ENCODE measurements at places on chromosomes 6 and 20.

DNA sequence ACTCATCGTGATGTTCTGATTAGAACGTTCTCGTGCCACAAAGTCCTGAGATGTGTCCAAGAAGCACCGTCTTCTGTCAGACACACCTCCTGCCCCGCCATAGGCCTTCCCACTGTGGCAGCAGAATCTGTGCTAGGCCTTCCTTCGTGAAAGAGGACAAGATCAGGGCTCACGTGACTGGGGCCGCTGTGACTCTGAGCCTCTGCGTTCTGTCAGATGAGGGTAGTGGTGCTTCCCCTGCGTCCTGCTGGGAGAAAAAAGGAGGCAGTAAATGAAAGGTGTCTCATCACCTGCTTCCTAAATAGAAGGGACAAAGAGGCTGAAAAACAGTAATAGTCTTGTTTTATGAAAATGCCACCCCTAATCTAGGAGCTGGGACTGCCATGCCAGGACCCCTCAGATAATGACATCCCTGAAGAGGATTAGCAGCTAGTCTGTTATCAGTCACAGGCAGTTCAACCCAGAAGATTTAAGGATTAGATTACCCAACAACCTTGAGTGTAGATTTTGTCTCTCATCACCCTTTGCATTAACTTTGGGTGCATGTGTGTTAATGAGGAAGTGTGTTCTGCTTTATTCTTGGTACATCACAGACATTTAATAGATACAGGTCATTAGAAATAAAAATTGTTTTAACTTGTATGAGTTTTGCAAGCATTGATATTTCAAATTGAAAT lies 4.1 kb downstream of the DNAJC5 start:
- no peak for DNase-seq

GRCh38 chr20:57048027-57048869 lies 218.2 kb downstream of the BMP7 start:
- no peak for DNase-seq

GRCh38 chr6:170464080-170464479 lies 89.0 kb downstream of the PSMB1 start:
- no peak for DNase-seq

DNA sequence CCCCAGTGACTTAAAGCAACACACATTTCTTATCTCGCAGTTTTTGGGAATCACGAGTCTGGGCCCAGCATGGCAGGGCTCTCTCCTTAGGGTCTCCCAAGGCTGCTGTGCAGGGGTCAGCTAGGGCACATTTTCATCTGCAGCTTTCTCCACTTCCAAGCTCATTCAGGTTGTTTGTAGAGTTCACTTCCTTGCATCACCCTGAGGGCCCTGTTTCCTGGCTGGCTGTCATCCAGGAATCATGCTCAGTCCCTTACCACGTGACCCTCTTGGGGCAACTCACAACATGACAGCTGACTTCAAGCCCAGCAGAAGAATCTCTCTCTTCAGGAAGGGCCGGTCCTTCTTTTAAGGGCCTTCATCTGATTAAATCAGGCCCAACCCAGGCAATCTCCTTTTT lies 21.3 kb downstream of the SNAP25 start:
- no peak for DNase-seq

DNA sequence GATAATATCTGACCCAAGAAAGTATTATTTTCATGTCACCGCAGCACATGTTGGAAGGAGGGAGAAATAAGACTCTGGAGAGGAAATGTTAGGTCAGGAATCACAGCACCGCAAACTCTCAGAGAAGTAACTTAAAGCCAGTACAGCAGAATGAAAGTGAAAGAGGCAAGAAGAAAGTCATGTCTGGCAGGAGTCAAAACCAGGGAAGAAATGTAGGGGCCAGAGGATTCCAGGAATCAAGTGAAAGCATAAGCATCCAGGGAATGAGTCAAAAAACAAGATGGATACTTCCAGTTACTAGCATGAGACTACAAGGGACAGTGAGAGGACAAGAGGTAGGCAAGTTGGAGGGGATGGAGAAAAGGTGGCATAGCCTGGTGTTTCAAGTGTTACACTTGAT lies 80.4 kb downstream of the AK9 start:
- no peak for DNase-seq

- peak; percentile 43 for DNase-seq
These were observed 11.3 kb downstream of the NFATC2 start for GRCh38 chr20:51531141-51531710.

- DNase-seq = peak; percentile 26
These were observed 66.7 kb downstream of the RPP21 start for GRCh38 chr6:30411515-30412207.

- no peak for DNase-seq
These were observed 79.1 kb downstream of the TMEM242 start for GRCh38 chr6:157244175-157244574.

- DNase-seq = no peak
These were observed 332.5 kb downstream of the TFAP2A start for GRCh38 chr6:10082385-10082784.

DNA sequence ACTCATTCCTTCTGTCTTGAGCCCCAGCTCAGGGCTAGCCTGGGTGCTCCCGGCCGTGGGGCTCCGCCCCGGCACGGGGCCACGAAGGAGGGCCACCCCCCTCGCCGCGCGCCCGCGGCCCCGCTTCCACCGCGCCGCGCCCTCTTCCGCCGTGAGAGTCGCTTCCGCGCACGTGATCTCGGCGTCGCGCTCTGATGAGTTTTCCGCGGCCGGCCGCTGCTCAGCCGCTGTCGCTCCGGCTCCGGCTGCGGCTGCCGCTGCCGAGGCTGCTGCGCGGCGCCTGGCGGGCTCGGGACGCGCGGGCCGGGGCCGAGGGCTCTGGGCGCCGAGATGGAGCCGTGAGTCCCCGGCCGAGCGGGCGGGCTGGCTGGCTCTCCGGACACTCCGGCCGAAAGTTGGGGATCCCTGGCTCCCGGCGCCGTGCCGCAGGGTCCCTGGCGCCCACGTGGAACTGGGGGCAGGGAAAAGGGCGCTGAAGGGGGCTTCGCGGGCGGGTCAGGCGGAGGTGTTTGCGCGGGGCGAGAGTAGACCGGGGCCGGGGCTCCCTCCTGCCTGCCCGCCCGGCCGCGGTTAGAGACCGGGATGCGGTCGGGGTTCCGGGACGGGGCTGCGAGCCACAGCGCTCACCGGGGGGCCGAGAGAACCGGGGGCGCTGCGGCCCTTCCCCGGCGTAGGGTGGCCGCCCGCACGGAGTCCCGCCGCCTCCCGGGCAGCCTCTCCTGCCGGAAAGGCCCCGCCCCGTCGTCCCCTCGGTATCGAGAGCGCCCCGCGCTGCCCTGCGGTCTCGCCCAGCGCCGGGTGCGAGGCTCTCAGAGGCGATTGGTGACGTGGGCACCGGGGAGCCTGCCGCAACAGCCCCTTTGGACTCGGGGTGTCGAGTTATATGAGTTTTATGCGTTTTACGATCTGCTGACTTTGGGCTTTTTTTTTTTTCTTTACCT lies at the start of gene TMEM181:
TMEM181 (plus strand) TSS at position 197 of the 941 bp plus-strand sequence; CDS start at position 331, 134 bp downstream.
- DNase-seq = peak; percentile 59

DNA sequence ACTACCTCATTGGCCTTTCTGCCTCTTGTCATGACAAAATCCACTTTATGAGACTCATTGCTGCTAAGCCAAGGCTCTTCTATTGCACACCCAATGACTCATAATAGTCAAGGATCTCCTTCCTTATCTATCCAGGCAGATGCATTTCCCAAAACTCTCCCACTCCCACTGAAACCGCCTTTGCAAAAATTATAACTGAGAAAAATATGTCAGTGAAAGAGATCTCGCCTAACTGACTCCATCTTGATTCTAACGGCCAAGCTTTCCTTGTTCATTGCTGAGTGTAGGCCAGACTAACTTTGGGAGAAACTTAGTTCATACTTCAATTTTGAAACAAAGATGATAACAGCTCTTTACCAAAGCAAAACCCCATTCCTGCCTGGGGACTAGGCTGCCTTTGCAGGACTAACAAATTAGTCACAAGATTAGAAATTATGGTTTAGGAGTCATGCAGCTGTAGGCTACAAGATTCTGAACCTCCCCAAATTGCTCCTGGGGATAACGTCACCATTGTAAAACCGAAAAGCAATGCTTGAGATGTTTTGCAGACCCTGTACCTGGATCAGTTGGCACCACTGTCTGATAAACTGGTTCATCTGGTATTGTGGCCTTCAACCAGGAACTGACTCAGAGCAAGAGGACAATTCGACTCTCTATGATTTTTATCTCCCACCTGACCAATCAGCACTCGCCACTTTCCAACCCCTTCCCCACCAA lies 47.1 kb downstream of the HAO1 start:
- no peak for DNase-seq

DNA sequence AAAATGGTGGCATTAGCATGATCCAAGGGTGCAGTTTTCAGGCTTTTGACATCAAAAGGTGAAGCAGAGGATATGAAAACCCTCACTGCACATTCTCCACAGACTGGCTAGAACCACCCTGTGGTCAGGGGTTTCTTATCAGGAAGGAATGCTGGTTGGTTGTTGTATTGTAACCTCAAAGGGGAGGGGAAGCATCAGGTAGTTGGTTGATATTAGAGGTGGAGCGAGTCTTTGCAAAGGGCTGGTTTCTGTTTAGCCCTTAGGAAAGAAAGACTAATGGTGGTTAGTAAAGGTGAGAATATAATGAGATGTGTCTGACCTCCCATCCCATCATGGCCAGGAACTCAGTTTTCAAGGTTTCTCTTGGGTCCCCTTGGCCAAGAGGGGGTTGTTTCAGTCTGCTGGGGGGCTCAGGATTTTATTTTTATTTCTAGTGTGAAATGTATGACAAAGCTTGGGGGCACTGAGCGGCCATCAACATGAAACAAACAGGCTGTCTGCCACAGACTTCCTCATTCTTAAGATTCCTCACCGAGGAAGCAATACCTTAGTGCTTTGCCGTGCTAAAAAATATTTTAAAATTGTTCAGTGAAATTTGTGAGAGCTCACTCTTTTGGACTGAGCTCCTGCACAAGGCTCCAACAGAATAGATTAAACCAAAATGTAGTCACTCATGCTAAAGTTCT lies 47.5 kb upstream of the PROKR2 start:
- no peak for DNase-seq

DNA sequence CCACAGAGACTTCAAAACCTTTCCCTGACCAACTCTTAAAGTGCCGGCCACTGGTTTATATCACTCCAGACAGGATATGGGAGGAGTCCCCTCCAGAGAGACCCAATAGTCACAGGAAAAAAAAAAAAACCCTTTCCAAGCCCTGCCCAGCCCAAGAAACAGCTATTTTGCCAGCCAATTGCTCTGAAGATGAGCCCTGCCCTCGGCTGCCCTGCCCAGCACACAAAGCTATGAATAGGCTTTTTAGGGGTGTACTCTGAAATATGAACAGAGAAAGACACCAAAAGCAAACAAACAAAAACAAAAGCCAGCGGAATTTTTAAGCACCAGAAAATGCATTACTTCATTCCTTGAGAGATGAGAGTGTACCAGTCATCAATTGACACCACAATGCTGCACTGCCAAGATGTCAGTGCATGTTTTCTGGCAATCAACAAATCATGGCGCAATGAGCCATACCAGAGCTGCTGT lies 275.1 kb downstream of the C6orf118 start:
- DNase-seq = no peak

DNA sequence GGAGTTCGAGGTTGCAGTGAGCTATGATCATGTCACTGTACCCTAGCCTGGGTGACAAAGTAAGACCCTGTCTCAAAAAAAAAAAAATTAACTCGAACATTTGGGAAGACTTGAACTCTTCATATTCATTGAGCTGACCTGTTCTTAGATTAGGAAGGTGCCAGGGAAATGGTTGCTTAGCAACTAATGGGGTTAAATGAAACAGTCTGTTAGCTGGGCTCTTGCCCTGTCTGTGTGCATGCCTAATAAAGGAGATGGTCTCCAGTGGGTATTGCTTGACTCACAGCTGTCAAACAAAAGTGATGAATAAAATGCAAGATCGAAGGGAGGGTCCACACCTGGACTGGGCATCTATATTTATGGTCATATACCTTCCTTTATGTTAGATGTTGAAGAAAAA lies 101.8 kb downstream of the KLHL32 start:
- DNase-seq = no peak

GRCh38 chr20:33554914-33555420 lies 65.1 kb downstream of the CBFA2T2 start:
- no peak for DNase-seq

GRCh38 chr6:36345681-36346466 lies 9.2 kb upstream of the BNIP5 start:
- no peak for DNase-seq

- DNase-seq = no peak
These were observed 114.5 kb upstream of the SOX4 start for GRCh38 chr6:21478883-21479539.

GRCh38 chr6:87959083-87959482 lies 88.6 kb upstream of the SPACA1 start:
- no peak for DNase-seq

DNA sequence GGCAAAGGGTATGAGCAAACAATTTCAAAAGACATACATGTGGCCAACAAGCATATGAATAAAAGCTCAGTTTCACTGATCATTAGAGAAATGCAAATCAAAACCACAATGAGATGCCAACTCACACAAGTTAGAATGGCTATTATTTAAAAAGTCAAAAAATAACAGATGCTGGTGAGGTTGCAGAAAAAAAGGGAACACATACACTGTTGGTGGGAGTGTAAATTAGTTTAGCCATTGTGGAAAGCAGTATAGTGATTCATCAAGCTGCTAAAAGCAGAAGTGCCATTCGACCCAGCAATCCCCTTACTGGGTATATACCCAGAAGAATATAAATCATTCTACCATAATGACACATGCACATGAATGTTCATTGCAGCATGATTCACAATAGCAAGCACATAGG lies 6.7 kb upstream of the KHDC1L start:
- DNase-seq = no peak

DNA sequence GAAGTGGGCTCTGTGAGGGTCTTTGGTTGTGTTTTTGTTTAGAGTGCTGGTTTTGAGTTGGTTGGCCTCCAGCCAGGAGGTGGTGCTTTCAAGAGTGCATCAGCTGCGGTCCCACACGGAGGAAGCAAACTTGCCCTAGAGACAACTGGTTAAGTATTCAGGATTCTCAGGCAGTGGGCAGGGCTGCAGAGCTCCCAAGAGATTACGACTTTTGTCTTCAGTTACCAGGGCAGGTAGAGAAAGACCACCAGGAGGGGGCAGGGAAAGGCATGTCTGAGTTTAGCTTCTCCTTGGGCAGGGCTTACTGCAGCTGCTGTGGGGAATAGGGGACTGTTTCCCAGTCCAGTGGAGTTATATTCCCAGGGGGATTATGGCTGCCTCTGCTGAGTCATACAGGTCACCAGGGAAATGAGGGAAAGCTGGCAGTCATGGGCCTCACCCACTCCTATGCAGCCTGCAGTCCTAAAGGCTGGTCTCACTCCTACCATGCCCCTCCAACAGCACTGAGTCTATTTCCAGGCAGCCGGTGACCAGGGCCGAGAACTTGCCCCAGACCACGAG lies 64.3 kb downstream of the TTI1 start:
- no peak for DNase-seq

GRCh38 chr6:135066397-135066796 lies 11.8 kb upstream of the HBS1L start:
- DNase-seq = no peak

Data from NK-92 treated with Interleukin-12 subunit alpha and Interleukin-12 subunit beta, amount 100 ng/mL, for 24 hours (cell line).